Stimulated activated CD4-positive, alpha-beta T cell treated with anti-CD3 and anti-CD28 coated beads, Interleukin-2, amount 100 ng/mL, for 24 hours (primary cell): ENCODE measurements at places on chromosomes 4 and X.

- no peak for DNase-seq
Measured at GRCh38 chr4:36183665-36184393, 60.5 kb downstream of the ARAP2 start.

DNA sequence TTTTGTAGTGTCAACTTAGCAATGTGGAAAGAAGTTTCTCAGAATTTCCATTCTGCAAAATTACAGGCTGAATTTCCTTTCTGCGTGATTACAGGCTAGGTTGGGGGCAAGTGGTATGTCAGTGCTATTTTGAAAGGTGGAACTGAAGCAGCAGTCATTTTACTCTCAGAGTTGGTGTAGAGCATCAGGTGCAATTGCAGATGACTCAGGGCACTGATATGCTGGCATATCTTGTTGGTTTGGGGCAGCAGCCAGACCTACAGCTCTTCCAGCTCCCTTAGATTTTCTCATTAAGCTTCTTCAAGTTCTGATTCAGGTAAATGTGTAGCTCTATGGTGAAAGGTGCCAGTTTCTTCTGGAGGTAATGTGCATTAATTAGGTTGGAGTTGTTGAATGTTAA is 930.7 kb upstream of the PCDH10 start:
- DNase-seq = no peak

DNA sequence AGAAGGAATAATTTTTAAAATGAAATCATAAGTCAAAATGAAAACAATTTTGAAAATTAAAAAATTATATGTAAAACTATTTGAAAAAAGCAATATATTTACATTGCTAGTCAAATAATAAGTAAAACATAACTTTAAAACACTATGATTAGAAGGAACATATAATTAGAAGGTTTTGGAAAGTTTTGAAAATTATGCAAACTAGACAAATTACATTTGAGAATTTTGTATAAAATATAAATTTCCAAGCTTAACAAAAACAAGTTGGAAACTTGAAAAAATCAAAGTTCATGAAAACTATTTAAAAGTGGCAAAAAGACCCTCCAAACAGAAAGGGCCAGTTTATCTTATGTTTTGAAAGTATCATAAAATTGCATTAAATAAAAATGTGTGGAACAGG is 67.6 kb upstream of the TLL1 start:
- no peak for DNase-seq

GRCh38 chr4:83536362-83537272 is 709 bp downstream of the GPAT3 start:
- peak; percentile 22 for DNase-seq

DNA sequence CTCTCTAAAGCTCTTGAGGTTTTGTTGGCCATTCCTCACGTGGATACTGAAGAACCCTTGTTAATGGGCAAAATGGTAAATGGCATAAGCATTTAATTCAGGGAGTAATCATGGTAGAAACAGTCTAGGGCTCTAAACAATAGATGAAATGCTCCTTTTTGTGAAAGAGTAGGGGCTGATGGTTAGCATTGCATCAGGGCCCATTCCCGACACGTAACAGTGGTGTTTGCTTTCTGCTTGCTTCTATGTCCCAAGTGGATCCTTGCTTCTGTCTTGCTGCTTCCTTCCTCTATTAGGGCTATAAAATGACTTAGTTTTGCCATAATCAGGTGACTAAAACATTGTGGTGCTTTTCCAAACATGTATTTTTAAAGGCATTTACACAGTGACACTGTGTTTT is 230.9 kb upstream of the AFF2 start:
- no peak for DNase-seq

DNA sequence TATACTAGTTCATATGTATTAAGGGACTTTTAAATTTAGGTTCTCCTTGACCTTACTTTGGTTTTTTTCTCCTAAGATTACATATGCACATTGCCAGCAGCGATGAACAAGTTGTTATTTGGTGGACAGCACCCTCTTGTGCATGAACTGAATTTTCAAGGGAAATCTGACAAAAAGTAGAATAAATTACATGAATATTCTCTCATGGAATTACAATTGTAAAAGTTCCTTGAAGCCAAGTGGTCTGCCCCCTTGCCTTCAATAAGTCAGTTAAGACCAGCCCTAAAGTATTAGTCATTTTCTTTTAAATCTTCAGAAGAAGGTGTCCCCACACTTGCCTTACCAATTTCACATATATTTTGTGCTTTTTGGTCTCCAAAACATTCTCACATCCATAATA is 30.7 kb upstream of the SMARCA5 start:
- no peak for DNase-seq

- no peak for DNase-seq
Measured at GRCh38 chr4:19319607-19320006, 932.1 kb upstream of the SLIT2 start.

GRCh38 chr4:137156807-137157206 is 375.5 kb downstream of the PCDH18 start:
- DNase-seq = no peak

DNA sequence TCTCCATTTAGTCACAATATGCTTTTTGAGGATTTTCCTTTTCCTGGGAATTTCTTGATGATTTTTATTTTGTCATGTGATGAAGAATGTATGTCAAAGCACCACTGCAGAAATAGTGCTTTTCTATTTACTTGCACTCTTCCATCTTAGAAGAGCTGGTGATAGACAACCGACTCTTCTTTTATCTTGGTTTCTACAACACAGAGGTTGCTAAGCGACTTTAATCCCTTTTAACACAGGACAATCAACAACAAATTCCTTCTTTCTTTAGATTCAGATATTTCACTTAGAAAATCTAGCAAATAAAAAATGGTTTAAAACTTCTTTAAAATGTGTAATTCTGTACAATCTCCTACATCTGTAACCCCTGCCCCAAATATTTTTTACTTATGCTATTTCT is 34.6 kb downstream of the TET2 start:
- DNase-seq = no peak

DNA sequence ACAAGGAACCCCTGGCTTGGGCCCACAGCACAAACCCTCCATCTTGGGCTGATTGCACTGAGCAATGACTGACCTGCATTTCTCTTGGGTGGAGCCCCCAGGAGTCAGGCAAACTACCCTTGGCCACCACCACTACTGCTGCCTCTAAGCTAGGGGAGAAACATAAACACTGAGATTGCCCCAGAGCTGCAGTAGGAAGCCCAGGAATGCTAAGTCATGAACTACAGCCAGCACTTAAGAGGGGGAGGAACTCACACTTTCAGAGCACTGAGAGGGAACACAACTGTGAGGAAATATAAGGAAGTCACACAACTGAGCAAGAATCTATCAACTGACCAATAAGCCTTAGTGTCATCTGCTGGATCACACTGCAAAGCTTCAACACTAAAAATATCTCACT is 111.6 kb upstream of the PPP3CA start:
- DNase-seq = no peak

DNA sequence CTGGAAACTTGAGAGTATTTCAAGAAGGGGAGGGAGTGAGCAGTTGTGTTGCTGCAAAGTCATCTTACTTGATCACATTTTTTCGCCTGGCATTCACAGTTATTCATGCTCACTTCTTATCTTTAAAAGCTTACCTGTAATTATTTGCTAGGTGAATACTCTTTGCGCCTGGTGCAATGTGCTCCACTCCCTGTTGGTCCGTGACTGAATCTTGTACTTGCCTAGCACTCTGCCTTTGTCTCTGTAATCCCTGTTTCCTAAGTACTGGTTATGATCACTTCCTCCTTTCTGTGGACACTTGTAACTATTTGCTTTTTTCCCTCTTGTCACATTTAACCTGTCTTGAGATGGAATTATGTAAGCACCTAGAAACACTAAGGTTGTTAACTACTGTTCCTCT is 5.8 kb downstream of the BMP2K start:
- DNase-seq = no peak

DNA sequence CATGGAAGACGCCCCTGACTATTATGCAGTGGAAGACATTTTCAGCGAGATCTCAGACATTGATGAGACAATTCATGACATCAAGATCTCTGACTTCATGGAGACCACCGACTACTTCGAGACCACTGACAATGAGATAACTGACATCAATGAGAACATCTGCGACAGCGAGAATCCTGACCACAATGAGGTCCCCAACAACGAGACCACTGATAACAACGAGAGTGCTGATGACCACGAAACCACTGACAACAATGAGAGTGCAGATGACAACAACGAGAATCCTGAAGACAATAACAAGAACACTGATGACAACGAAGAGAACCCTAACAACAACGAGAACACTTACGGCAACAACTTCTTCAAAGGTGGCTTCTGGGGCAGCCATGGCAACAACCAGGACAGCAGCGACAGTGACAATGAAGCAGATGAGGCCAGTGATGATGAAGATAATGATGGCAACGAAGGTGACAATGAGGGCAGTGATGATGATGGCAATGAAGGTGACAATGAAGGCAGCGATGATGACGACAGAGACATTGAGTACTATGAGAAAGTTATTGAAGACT is 3.6 kb downstream of the TSPYL2 start:
- DNase-seq = no peak

- no peak for DNase-seq
Measured at GRCh38 chr4:106476741-106477140, 108.2 kb upstream of the GIMD1 start.

GRCh38 chr4:186726426-186727168 is 2.9 kb upstream of the FAT1 start:
- DNase-seq = no peak

DNA sequence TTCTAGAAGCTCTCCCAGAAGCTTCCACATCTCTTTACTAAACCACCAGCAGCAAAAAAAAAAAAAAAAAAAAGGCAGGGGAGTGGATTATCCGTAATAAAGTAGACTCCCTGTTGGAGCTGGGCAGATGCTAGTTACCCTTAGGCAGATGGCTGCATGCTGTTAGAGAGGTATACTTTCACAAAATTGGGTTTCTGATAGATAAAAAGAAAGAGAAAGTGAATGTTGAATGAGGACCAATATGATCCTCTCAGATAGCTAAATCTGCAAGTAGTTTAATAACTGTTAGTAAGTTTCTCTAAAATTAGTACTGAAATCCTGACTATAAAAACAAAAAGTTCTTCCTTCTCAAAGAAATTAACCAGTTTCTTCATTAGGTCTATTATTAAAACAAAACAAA is 195.4 kb downstream of the ANAPC10 start:
- no peak for DNase-seq

GRCh38 chr4:180341926-180342325 is 1901.3 kb upstream of the TENM3 start:
- DNase-seq = no peak

DNA sequence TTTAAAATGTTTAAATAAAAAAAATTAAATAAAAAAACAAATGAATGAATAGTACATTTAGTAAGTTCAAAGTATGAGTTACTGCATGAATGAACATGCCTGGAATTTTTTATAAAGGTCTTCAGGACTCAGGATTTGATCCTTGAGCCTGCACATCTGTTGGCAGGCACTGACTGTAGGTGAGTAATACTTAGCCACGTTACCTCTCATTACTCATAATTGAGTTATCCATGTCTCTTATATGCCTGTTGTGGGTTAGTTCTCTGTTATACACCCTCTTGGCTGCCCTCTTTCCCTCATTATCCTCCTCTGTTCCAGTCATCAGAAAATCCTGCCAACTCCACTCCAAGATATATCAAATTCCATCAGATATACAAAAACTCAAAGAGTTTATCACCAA is 276.0 kb downstream of the FBXW7 start:
- no peak for DNase-seq

GRCh38 chr4:184416913-184417734 is 57.2 kb downstream of the IRF2 start:
- peak; percentile 49 for DNase-seq

GRCh38 chr4:24720979-24721378 is 74.4 kb upstream of the SOD3 start:
- DNase-seq = no peak

DNA sequence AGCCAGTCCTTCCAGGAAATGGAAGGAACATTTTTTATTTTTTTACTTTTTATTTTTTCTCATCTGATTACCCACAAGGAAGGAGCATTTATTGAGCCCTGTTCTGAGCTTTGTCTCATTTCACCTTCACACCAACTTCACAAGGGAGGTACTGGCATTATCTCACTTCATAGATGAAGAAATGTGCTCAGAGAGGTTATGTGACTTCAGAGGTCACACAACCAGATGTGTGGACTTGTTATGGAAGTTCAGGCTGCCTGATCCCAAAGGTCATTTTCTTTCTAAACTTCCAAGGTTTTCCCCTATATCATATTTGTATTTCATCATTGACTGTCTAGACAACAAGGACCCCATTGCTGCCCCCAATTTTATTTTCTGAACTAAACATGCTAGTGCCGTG is 160.3 kb downstream of the DCLK2 start:
- DNase-seq = no peak

GRCh38 chr4:147546349-147546748 is 65.5 kb downstream of the EDNRA start:
- DNase-seq = no peak

DNA sequence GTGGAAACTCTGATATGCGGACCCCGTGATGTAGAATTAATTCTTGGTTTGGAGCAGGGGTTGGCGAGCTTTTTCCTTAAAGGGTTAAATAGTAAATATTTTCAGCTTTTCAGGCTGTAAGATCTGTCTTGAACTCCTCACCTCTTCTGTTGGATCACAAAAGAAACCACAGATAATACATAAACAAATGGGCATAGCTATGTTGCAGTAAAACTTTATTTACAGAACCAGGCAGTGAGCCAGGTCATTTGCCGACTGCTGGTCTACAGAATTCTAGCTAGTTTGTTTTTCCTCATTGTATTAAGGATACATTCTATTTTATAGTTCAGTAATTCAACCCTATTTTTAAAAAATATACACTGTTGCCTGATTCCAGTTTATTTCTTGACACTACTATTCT is 116.6 kb downstream of the PAPSS1 start:
- DNase-seq = no peak

DNA sequence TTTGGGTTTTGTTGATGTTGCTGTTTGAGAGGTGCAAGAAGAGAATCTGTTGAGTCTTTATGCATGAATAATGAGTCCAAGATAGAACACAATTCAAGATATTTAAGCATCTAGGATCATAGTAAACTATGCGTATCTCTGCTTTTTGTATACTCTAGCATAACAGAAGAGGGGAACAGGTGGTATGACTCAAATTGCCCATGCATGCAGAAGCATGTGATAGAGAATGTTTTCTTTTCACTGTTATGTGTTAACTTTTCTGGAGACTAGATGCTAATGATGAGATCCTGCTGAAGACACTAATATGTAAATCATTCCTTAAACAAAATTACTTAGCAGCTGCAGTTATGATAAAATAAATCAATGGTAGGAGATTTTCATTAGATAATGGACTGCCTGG is 165.3 kb upstream of the FTHL17 start:
- no peak for DNase-seq

GRCh38 chr4:56371426-56372220 is 15.7 kb downstream of the AASDH start:
- DNase-seq = no peak

DNA sequence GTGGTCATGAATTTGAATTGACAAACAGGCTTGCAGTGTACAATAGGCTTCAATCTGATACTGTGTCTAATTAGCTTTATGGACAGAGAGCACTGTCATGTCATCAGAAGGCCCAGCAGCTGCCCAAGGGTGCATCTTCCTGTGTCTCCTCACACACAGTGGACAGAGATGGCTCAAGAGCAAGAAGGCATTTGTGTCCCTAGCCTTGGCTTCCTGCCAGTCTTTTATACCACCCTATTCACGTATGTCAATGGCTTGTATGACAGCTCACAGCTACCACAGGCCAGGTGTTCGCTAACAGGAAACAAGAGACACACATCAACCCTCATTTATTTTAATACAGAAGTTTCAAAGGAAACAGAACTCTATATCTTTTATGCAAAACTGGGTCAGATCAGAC is 874.0 kb upstream of the AGA start:
- no peak for DNase-seq
